ENCODE measurements at places on chromosomes 12 and 14.

- DNase-seq = no peak
Measured at GRCh38 chr14:66099931-66100330, 386.2 kb upstream of the CCDC196 start.

DNA sequence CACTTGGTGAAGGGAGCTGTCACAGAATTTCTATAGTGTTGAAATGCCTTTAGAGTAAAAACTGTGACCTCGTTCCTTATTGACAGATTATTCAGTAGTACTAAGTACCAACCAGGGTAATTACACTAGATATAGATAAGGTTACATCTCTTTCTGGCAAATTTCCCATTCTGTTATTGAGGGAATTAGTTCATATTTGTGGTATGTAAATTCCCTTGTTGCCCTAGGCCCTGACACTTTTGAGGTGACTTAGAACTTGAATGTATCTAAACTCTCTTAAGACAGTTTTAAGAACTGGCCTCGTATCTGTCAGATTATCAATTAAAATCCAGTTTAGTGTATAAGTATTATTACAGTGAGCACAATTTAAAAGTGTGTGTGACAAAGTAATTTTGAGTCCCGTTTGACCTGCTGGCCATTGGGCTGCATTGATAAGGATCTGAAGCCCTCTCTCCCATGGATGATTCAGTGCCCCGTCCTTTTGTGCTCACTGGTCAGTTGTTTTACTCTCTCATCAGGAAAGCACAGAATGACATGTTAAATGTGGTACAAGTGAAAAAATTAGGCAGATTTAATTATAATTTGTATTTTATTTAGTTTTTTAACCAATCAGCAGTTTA, 123.2 kb downstream of the GPR135 start:
- no peak for DNase-seq

DNA sequence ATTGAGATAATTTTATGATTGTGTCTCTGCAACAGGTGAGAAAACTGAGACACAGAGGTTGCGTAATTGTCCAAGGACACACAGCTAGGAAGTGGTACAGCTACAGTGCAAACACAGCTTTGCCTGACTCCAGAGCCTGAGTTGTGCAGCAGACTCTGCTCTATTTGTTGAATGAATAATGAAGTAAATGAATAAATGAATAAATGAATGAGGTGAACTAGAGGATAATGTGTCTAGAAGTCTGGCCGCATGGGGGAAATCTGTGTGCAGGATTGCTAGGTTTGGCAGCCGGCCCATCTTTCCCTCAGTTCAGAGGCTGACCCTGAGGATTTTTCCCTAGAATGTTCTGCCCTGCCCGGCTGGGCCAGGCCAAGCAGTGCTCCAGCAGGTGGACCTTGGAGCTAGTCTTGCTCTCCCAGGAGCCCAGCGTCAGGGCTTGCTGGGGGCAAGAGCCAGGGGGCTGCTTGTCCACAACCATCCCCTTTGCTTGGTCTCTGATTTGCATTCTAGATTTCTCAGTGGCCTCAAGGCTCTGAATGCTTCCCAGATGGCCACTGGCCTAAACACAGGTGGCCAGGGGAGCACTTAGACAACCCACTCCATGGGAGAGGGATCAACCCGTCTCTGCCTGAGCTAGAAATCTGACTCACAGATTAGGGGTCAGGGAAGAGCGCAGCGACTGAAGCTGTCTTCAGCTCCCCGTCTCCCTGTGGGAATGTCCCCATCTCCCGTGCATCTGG, 225.2 kb downstream of the C12orf75 start:
- no peak for DNase-seq

- DNase-seq = no peak
Measured at GRCh38 chr12:70042675-70043074, 200.6 kb upstream of the CNOT2 start.

DNA sequence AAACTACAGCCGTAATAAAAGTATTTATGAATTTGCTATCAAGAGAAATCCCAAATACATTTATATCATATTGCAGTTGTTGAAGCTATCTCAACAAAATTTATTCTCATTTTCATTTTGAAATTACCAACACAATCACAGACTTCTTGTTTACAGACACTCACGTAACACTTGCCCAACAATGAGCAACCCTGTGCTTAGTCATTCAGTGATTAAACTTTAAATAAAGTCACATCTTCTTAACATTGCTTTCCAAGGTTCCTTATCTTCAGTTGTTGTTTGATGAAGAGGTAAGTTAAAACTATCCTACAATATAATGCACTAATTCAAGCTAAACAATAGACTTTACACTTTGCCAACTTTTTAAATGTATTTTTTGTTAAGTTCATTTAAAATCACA, 601.8 kb downstream of the SLC16A7 start:
- DNase-seq = no peak

- no peak for DNase-seq
Measured at GRCh38 chr12:119460876-119461275, 126.3 kb downstream of the CCDC60 start.

DNA sequence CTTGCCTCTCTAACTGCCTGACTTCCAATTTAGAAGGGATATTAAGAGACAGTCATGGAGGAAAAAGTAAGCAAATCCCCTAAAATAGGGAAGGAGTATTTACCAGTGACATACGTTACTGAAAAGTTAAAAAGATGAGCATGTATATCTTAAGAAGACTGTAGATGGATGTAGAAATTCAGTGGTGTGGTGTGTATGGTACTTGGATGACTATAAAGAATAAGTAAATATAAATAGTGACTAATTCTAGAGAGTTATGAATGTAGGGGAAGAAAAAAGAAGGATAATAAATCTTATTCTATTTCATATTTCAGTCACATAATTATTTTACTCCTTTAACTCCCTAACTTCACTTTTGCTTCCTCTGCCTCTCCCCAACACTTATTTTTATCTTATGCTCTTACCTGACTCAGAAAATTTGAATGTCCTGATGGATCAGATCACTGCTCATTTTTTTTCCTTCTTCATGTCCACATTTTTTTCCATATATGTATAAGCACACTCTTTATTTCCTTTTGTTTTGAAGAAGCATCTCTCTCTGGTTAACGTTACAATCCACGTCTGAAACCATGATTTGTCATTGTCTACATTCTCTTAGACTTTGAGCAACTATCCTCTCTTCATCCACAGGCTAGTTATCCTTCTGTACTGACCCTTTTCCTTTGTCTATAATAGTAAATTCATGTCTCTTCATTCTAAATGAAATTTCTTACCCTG, 422.7 kb upstream of the SYT1 start:
- no peak for DNase-seq

GRCh38 chr12:948238-948637, 1.3 kb downstream of the RAD52 start:
- no peak for DNase-seq
